Effector memory CD8-positive, alpha-beta T cell (primary cell): ENCODE measurements at places on chromosomes 6 and 20.

GRCh38 chr6:87501809-87502572, 29.2 kb downstream of the SLC35A1 start:
- H3K27me3 ChIP-seq = no peaks in the 10 kb centered on the region
- no peak overlapping the region for H3K4me3 ChIP-seq
- DNase-seq = no peak
- no peaks in the 10 kb centered on the region for H3K4me1 ChIP-seq

GRCh38 chr6:17276766-17277165, 4.4 kb upstream of the RBM24 start:
- peaks cover 3% of the 10 kb centered on the region for H3K4me1 ChIP-seq
- no peak overlapping the region for H3K27ac ChIP-seq
- DNase-seq = no peak
- no peaks in the 10 kb centered on the region for H3K36me3 ChIP-seq
- H3K27me3 ChIP-seq = peaks cover 65% of the 10 kb centered on the region
- H3K4me3 ChIP-seq = no peak overlapping the region

DNA sequence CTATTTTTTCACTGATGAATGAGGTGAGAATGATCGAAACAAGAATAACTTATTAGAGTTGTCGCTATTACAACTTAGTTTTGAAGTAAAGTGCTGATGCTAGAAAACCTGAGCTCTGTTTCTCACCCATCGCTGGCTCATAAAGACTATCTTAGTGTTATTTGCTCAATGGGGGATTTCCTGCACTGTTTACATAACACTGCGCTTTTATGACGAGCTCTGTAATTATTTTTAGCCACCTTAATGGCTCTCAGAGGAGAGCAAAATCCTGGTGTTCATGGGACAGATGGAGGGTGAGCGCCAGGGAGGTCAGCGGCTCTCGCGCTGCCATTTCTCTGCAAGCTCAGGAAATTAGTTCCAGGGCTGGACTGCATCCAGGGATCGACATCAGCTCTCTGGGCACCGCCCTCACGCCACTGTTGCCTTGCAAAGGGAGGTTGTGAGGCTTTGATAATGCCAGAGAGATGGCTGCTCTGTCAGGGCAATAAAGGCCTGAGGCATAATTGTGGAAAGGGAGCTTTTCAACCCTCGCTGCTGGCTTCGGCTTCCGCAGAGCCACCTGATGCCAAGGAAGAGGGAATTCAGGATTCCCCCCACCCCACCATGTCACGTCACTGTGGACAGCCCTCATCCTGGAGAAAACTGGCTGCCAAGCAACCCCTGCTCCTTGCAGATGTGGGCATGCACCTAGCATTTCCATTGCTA, 72.0 kb downstream of the DACT2 start:
- H3K27ac ChIP-seq = no peak overlapping the region
- no peaks in the 10 kb centered on the region for H3K36me3 ChIP-seq
- DNase-seq = no peak
- peaks cover 6% of the 10 kb centered on the region for H3K27me3 ChIP-seq

DNA sequence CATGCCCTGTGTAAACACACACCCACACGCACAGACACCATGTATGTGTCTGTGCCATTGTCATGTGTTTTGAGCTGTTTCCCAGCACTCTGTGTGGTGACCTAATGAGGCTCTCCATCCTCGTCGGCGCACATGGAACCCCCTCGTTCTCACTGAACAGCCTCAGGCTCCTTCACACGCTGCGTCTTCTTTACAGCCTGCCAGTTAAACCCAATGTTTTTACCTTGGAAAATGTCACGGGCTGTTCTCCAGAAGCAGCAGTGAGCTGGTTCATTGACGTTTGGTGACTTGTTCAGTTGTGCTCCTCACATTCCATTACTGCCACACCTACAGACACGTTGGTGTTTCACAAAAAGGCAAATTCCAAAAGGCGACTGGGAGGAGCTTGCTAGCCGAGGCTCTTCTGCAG, 201.0 kb upstream of the FOXQ1 start:
- no peak overlapping the region for H3K4me3 ChIP-seq
- no peak for DNase-seq
- H3K27ac ChIP-seq = no peak overlapping the region
- no peaks in the 10 kb centered on the region for H3K36me3 ChIP-seq

DNA sequence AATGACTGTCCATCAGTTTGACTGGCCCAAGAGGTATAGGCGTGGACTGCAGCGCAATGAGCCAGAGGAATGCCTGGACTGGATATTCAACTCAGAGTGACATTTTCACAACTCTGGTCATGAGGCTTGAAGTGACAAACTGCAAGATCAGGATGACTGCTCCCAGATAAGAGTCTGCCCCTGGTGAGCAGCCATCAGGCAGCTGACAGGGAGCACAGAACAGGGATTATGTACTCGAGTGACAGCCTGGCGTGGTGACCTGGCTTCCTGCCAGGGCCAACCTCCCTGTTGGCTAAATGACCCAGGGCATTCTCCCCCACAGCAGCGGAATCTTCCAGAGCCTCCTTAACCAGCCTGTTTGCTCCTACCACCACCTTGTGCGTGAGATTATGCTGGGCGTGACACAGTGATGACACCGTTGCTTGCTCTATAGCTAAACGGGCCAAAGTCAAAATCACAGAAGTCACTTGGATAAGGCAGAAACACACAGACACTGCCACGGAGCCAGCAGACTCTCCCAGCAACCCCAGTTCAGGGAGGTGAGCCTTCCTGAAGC, 209.1 kb upstream of the JARID2 start:
- DNase-seq = no peak
- H3K36me3 ChIP-seq = no peaks in the 10 kb centered on the region
- no peaks in the 10 kb centered on the region for H3K4me1 ChIP-seq
- no peaks in the 10 kb centered on the region for H3K27me3 ChIP-seq
- H3K4me3 ChIP-seq = no peak overlapping the region

DNA sequence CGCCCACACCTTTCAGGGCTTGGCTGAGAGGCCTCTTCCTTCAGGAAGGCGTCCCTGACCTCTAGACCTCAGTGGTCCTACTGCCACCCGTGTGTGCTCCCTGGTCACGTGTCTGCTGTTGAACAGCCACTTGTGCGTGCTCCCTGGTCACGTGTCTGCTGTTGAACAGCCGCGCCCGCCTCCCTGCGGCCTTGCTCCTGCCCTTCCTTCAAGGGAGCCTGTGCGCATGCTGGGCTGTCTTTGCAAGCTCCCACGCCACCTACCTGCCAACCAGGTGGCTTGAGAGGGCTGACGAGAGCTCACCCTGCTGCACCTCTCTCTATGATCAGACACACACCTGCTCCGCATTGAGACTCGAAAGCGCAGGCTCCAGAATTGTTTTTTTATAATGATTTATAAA, 179.3 kb downstream of the BMP7 start:
- peaks cover 15% of the 10 kb centered on the region for H3K4me1 ChIP-seq
- H3K36me3 ChIP-seq = peaks cover 12% of the 10 kb centered on the region
- H3K4me3 ChIP-seq = no peak overlapping the region
- H3K27ac ChIP-seq = no peak overlapping the region
- no peak for DNase-seq

DNA sequence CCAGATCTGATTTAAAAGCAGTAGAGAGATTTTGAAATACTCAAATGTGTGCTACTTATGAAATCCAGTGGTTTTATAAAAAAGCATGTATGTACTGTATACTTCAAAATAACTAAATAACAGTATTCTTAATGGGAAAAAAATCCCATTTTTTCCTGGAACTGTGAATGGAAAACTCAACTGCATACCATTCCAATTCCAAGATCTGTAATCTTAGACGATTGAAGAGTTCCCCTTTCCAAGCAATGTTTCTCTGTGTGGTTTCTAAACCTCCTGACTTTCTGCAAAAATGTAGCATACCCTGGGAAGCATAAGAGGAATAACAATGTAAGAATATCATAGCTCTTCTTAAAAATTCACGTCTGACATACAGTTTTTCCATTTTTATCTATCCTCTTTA, 40.3 kb upstream of the HIVEP2 start:
- no peaks in the 10 kb centered on the region for H3K36me3 ChIP-seq
- no peak overlapping the region for H3K27ac ChIP-seq
- DNase-seq = no peak
- H3K4me3 ChIP-seq = no peak overlapping the region
- no peaks in the 10 kb centered on the region for H3K4me1 ChIP-seq
- peaks cover 4% of the 10 kb centered on the region for H3K27me3 ChIP-seq

- H3K27me3 ChIP-seq = peaks cover 55% of the 10 kb centered on the region
- H3K36me3 ChIP-seq = no peaks in the 10 kb centered on the region
- H3K27ac ChIP-seq = no peak overlapping the region
- no peaks in the 10 kb centered on the region for H3K4me1 ChIP-seq
Measured at GRCh38 chr20:4122926-4123325, 107.6 kb upstream of the RNF24 start.

- H3K4me3 ChIP-seq = no peak overlapping the region
- H3K27me3 ChIP-seq = peaks cover 7% of the 10 kb centered on the region
- H3K4me1 ChIP-seq = peaks cover 2% of the 10 kb centered on the region
- no peak for DNase-seq
- H3K36me3 ChIP-seq = peaks cover 5% of the 10 kb centered on the region
Measured at GRCh38 chr6:167811442-167812087, 15.1 kb upstream of the AFDN start.

GRCh38 chr6:169638388-169638787, 63.4 kb downstream of the WDR27 start:
- DNase-seq = no peak
- peaks cover 12% of the 10 kb centered on the region for H3K36me3 ChIP-seq
- no peaks in the 10 kb centered on the region for H3K4me1 ChIP-seq
- H3K27ac ChIP-seq = peak overlapping the region; percentile 4
- H3K27me3 ChIP-seq = no peaks in the 10 kb centered on the region

- DNase-seq = no peak
- H3K27me3 ChIP-seq = no peaks in the 10 kb centered on the region
- H3K27ac ChIP-seq = peak overlapping the region; percentile 3
- no peaks in the 10 kb centered on the region for H3K36me3 ChIP-seq
- peaks cover 19% of the 10 kb centered on the region for H3K4me1 ChIP-seq
Measured at GRCh38 chr6:96466147-96466863, 55.3 kb upstream of the UFL1 start.

- DNase-seq = no peak
- H3K36me3 ChIP-seq = no peaks in the 10 kb centered on the region
- H3K27ac ChIP-seq = no peak overlapping the region
- H3K27me3 ChIP-seq = peaks cover 16% of the 10 kb centered on the region
- H3K4me3 ChIP-seq = no peak overlapping the region
Measured at GRCh38 chr6:4636881-4637224, 139.4 kb upstream of the CDYL start.

DNA sequence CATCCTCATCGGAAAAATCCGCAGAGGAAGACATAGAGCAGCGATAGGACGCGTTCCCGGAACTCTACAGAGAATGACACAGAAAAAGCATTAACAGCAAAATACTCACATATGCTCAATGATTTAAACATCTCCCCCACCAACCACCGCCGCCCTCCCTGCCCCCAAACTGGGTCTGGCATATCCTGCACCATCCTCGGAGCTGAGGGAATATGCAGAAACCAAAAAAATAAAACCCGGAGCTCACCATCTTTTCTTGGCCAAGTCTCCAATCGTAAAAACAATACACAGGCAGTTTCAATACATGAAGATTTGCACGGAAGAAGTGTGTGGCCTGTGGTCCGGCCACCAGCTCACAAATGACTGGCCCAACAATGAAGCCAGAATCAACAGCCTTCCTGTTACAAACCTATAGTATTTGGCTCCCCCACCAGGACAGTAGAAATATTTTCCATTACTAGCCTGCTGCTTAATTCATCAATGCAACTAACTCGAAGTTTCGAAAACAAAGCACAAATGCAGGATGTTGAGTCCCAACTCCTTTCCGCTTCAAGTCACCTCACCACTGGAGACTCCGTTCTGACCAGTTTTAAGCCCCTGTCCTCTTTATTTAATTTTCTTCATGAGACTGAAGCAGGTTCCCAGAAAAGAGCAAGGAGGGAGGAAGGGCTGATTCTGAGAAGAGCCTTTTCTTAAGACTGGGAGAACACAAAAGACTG, 103.2 kb upstream of the BEND6 start:
- H3K4me1 ChIP-seq = peaks cover 11% of the 10 kb centered on the region
- H3K27me3 ChIP-seq = peaks cover 52% of the 10 kb centered on the region
- H3K27ac ChIP-seq = no peak overlapping the region
- H3K4me3 ChIP-seq = peak overlapping the region; percentile 16
- H3K36me3 ChIP-seq = no peaks in the 10 kb centered on the region

DNA sequence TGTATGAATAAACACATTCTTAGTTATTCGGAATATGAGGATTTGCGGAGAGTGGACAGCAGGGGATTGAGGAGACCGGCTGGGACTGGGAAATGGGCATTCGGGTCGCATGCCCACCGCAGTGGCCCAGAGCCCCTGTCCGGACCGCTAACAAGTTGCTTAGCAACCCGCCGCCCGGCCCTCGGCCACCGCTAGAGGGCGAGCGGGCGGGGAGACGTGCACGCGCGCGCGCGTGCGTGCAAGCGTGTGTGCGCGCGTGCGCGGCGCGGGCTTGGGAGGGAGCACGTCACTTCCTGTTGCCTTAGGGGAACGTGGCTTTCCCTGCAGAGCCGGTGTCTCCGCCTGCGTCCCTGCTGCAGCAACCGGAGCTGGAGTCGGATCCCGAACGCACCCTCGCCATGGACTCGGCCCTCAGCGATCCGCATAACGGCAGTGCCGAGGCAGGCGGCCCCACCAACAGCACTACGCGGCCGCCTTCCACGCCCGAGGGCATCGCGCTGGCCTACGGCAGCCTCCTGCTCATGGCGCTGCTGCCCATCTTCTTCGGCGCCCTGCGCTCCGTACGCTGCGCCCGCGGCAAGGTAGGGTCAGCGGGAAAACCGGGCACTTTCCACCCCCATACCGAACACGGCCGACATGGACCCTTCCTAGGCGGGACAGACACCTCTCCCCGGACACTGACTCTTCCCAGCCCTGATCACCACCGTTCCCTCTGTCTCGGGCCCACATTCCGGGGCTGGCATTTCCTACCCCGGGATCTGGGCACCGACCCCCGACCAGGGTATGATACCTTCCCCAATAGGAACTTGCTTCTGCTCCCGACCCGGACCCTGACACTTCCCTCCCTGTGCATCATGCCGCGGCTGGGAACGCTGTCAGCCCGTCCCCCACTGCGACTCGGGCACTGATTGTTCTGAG, at the start of gene HM13:
TSS of gene HM13 (plus strand) at position 289 of the 918 bp plus-strand sequence. CDS start at position 399, 110 bp downstream.
- H3K27ac ChIP-seq = no peak within 1 kb of the TSS
- peaks cover 7% of the 10 kb centered on the region for H3K36me3 ChIP-seq
- no peak within 1 kb of the TSS for H3K4me3 ChIP-seq
- peak; percentile 82 for DNase-seq
- peaks cover 10% of the 10 kb centered on the region for H3K4me1 ChIP-seq
- H3K27me3 ChIP-seq = peaks cover under 1% of the 10 kb centered on the region

DNA sequence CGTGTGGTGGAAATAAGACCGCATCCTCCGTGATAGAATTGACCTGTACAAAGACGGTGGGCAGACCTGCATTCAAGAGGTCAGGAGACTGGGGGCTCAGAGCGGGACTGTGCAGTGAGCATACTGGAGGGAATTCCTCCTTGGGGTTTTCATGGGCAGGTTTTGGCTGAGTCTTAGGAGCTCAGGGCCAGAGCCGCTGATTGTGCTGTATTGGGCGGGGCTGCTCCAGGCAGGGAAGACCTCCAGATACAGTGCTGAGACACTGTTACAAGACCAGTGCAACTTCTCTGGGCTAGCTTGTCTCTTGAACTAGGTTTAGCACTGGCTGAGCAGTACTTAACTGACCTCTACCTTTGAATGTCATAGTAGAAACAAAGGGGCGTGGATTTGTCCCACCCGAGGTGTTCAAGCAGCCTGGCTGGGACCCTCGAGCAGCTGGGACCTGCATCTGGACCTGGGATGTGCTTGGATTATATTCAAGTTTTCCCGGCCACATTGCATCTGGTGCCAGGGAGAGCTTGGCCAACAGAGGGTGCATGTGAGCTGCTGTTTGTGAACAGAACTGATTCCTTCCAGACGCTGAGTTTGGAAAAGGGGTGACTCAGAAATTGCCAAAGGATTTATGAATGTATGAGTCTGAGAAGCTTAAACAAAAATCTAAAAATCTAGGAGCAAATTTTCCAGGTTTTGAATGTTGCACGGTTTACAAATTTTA, 33.4 kb upstream of the SLC22A1 start:
- H3K27ac ChIP-seq = no peak overlapping the region
- peaks cover 16% of the 10 kb centered on the region for H3K4me1 ChIP-seq
- peaks cover 81% of the 10 kb centered on the region for H3K36me3 ChIP-seq
- no peaks in the 10 kb centered on the region for H3K27me3 ChIP-seq
- DNase-seq = no peak
